Right kidney (tissue), 9 donors: ENCODE measurements at places on chromosomes 6 and 20.

GRCh38 chr20:37362231-37362792 lies 16.4 kb downstream of the SRC start:
- no peak for DNase-seq

DNA sequence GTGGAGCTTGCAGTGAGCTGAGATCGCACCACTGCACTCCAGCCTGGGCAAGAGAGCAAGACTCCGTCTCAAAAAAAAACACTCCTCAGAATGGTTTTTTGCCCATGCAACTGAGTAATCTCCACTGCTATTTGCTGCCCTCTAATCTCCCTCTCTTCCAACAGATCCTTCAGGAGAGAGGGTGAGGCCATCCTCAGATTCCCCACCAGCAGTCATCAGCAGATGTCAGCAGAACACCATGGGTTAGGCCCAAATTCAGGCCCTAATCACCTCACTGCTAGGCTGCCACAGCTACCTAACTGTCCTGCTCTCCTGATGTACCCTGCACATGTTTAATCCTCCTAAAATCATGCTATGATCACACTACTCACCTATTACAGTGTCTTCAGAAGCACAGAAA lies 63.2 kb upstream of the BEND6 start:
- no peak for DNase-seq

DNA sequence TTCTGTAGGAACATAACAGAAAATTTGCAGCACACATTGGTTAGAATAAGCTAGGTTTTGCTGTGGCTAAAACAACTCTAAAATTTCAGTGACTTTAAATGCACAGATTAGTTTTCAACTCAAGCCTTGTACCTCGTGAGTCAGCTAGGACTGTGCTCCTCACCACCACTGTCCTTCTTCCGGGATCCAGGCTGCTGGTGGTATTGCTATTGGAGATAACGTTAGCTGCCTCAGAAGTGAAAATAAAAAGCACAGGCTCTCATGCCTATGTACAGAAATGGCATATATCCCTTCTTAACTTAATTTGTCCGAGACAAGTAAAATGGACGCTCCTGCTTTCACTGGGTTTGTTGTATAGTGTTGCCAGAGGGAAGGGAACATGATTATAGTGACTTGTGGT lies 931.1 kb upstream of the EYS start:
- DNase-seq = peak; percentile 1

- peak; percentile 77 for DNase-seq
These were observed 2.0 kb downstream of the COL9A3 start for GRCh38 chr20:62818592-62819493.

DNA sequence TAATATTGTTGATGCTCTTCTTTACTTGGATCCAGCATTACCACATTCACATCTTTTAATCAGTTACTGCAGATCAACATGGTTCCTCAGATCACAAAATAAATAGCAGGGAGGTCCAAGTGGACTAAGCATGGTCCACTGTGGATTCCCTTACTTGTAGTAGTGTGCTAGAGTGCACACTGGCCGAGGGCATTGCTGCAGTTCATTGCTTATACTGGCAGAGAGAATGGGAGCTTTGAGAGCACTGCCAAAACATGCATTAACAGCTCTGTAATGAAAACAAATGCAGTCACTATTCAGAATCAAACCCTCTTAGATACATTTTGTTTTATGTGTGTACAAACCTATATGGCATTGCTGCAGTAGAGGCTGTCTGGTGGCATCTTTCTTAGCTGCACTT lies 471.5 kb downstream of the CD109 start:
- no peak for DNase-seq

DNA sequence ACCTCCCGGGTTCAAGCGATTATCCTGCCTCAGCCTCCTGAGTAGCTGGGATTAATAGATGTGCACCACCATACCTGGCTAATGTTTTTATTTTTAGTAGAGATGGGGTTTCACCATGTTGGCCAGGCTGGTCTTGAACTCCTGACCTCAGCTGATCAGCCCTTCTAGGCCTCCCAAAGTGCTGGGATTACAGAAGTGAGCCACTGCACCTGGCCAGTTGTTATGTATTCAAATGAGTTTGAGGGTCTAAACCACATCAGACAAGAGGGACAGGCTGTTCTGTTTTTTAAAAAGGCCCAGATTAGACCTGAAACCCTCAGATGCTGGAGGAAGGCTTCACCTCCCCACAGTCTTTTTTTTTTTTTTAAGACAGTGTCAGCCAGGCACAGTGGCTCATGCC lies 4.1 kb upstream of the SPAG4 start:
- no peak for DNase-seq
